ENCODE measurements at places on chromosomes 5 and 9. TPM values are rescaled to one million over a fixed set of nuclear protein-coding genes. Genes with fewer than 3 reads are reported as not detected.

Gene CDKN2B-AS1
- 2.4 TPM for total RNA-seq

- peak overlapping the region; percentile 16 for H3K27ac ChIP-seq
- H3K4me3 ChIP-seq, result peak overlapping the region; percentile 44
- H3K4me1 ChIP-seq, result peaks cover 26% of the 10 kb centered on the region
- peaks cover 7% of the 10 kb centered on the region for H3K36me3 ChIP-seq
- DNase-seq, result no peak
- no peaks in the 10 kb centered on the region for H3K27me3 ChIP-seq
Observed at GRCh38 chr9:34652602-34653000, 616 bp downstream of the IL11RA start.

- H3K4me3 ChIP-seq, result no peak overlapping the region
- no peaks in the 10 kb centered on the region for H3K27me3 ChIP-seq
- no peaks in the 10 kb centered on the region for H3K36me3 ChIP-seq
- H3K4me1 ChIP-seq, result no peaks in the 10 kb centered on the region
- DNase-seq, result no peak
Observed at GRCh38 chr5:98085593-98085992, 687.9 kb upstream of the RGMB start.

DNA sequence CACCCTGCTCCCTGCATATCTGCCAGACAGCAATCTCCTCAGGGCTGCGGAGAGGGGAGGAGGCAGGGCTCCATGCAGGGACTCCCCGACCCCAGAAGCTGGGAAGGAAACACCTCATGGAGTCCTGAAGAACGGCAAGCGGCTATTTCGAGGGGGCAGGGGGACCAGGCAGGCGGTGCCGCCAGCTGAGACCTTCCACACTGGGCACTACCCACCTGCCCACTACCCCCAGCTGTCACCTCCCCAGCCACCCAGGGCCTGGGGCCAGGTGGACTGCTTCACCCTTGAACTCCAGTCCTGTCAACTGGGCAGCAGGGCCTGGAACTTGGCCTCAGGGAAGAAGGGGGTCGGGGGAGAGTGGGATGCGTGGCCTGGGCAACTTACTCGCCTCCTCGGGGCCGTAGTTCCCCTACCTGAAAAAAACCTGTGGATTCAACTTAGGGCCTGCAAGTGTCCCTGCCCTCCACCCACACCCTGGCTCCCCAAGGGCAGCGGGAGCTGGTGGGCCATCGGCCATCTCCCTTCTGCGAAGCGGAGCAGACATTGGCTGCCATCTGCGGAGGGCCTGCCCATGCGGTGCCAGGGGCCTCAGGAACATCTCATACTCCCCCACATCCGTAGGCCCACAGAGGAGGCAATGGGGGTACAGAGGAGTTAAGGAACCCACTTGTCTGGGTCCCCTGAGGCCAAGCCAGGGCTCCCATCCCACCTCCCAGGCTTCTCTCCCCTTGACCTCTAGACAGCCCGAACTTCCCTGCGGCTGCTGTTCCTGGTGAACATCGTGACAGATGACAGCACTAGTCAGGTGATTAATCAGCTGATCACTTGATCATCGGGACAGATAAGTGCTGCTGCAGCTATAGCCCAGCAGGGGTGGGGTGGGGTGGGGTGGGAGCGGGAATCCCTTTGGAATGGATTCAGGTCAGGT lies 18.5 kb upstream of the RALGDS start:
- H3K27ac ChIP-seq, result peak overlapping the region; percentile 81
- H3K4me1 ChIP-seq, result peaks cover 55% of the 10 kb centered on the region
- H3K27me3 ChIP-seq, result no peaks in the 10 kb centered on the region
- no peak for DNase-seq

Gene TCF7
- total RNA-seq, result 2.6 TPM

GRCh38 chr5:77418601-77419581 lies 73.2 kb downstream of the WDR41 start:
- no peak overlapping the region for H3K4me3 ChIP-seq
- DNase-seq, result no peak
- no peak overlapping the region for H3K27ac ChIP-seq

GRCh38 chr9:86405086-86405491 lies 50.9 kb upstream of the TUT7 start:
- DNase-seq, result no peak
- no peaks in the 10 kb centered on the region for H3K36me3 ChIP-seq
- H3K4me3 ChIP-seq, result no peak overlapping the region
- H3K27me3 ChIP-seq, result peaks cover 14% of the 10 kb centered on the region
- H3K4me1 ChIP-seq, result peaks cover 4% of the 10 kb centered on the region
- H3K27ac ChIP-seq, result no peak overlapping the region

DNA sequence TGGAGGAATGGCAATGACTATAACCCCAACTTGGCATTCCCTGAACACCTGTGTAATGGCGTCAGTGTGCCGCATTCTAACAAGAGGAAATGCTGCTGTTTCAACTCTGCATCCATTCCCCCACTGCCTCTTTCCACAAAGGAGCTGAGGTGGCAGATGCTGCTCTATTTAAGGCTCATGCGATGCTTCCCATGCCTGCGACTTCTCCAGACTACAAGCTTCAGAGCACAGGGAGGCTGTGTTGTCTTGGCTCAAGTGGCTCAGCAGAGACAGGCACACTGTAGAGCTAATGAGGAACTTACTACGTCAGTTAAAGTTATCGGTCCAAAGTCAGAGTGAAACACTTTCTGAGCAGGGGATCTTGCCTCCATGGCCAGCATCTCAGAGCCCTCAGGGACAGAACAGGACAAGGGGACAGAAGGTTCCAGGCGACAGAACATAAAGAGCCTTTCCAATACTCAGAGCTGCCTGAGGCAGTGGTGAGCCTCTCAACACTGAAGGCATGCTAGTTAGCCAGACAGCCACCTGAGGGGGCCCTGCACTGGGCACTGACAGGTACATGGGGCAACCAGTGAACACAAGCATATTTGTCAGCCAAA lies 21.8 kb downstream of the TNIP1 start:
- DNase-seq, result no peak
- peak overlapping the region; percentile 50 for H3K4me3 ChIP-seq
- H3K27ac ChIP-seq, result peak overlapping the region; percentile 79
- peaks cover 13% of the 10 kb centered on the region for H3K36me3 ChIP-seq
- H3K4me1 ChIP-seq, result peaks cover 26% of the 10 kb centered on the region

DNA sequence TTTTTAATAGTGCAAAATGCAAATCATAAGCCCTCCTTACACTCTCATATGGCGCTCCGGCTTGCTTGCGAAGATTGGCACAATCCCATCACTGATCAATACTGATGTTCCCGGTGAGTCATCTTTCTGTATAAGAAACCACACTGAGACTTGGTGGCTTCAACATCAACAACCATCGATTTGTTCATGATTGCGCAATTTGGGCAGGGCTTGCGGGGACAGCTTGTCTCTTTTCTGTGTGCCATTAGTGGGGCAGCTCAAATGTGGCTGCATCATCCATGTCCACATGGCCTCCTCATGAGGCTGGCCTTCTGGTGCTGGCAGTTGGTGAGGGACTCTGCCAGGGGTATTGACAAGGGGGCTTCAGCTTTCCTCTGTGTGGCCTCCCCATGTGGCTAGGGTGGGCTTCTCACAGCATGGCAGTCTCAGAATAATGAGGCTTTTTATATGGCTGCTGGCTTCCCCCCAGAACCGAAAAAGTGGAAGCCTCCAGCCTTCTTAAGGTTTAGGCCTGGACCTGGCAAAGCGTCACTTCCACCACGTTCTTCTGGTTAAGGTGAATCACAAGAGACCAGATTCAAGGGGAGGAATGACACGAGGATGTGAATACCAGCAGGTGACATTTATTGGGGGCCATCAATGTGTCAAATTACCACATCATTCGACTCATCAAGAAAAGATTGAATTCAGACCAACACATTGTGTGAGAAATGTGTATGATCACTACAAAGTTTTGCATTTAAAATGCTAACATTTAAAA lies 79.5 kb upstream of the NFIL3 start:
- no peaks in the 10 kb centered on the region for H3K36me3 ChIP-seq
- no peak overlapping the region for H3K27ac ChIP-seq
- H3K27me3 ChIP-seq, result no peaks in the 10 kb centered on the region
- DNase-seq, result no peak
- H3K4me3 ChIP-seq, result no peak overlapping the region

GRCh38 chr5:25090854-25091253 lies 446.1 kb upstream of the CDH10 start:
- no peak overlapping the region for H3K27ac ChIP-seq
- no peaks in the 10 kb centered on the region for H3K4me1 ChIP-seq
- DNase-seq, result no peak
- no peaks in the 10 kb centered on the region for H3K27me3 ChIP-seq
- no peak overlapping the region for H3K4me3 ChIP-seq
- peaks cover 4% of the 10 kb centered on the region for H3K36me3 ChIP-seq

Gene HAPLN1
- total RNA-seq, result not detected
